Stimulated activated CD8-positive, alpha-beta memory T cell treated with anti-CD3 and anti-CD28 coated beads, Interleukin-2, amount 100 ng/mL, for 1 hour (primary cell): ENCODE measurements at places on chromosomes 5 and 9.

DNA sequence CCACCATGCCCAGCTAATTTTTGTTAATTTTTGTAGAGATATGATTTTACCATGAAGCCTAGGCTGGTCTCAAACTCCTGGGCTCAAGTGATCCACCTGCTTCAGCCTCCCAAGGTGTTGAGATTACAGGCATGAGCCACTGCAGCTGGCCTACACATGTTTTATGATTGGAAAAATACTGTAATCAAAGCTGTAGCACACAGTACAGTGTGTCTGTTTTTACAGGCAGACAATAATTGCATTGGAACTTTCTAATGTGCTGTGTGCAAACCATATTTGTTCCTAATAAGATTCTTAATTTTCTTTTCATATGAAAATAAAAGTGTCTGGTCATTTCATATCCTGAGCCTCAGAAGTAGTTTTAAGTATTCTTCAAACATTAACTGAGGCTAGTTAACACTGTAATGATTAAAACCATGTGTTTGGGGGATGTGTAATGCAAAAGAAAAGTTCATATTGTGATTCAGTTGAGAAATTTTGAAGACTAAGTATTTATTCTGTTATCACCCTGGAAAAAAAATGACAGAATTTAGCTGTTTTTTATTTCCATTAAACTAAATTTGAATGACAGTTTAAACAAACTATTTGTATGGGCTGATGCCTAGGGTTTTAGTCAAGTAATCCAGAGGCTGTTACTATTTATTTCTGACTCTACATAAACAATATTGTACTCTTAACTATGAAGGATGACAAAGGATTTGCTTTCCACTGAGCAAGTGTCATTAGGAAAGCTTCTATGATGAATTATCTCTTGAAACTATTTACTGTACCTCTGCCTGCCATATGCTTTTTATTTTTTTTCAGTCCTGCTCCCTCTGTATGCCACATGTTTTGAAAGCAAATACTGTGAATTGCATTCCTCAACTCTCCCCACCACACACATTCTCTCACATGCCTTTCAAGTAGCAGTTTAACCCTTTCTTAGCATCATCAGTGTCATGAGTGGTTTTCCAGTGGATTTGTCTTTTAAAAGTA, 111.5 kb downstream of the MTREX start:
- DNase-seq = no peak

GRCh38 chr9:93907551-93908199, 47.5 kb downstream of the BARX1 start:
- DNase-seq = no peak

DNA sequence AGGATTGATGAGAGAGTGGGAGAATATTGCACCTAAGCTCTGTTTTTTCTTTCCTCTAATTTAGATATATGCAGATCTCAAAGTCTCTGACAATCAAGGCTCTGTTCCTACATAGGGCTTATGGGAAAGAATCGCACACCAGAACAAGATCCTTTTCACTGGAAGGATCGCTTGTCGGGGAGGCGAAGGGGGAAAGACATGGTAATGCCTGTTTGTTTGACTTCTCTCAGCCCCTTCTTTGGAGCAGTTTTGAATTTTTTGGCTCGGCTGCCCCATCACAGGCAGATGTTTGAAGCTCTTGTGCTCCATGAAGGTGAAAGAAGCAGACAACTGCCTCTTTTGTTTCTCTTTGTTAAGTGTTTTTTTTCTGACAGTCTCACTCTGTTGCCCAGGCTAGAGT, 599.9 kb upstream of the ZNF608 start:
- DNase-seq = no peak

DNA sequence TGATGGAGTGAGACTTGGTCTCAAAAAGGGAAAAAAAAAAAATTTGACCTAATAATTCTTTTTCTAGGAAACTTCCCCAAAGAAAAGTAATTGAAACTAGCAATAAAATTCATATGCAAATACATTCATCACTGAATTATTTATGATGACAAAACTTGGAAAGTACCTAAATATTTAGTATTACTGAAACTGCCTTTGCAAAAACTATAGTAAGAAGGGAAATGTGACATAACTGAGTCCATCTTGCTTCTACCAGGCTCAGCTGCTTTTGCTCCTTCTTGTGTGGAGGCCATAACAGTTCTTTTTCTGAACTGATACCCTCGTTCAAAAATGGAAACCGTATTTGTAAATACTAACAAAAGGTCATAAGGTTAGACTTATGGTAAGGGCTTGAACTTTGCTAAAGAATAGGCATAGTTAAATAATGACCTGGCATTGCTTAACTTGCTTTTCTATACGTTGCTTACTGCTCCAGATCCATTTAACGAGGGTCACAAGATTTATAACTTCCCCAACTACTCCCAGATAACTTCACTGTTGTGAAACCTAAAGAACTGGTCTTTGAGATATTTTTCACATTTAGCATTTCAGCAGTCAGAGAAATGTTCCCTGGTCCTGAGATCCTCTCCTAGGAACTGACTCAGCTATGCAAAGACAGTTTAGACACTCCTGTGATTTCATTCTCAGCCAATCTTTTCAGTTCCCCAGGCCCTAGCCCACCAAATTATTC, 68.4 kb downstream of the CFAP95 start:
- DNase-seq = no peak

- no peak for DNase-seq
These were observed 893.2 kb downstream of the DTWD2 start for GRCh38 chr5:118095115-118095514.

GRCh38 chr5:73160239-73160671, 12.7 kb upstream of the TMEM174 start:
- no peak for DNase-seq

- no peak for DNase-seq
These were observed 36.4 kb upstream of the NKX2-5 start for GRCh38 chr5:173271419-173271818.

- DNase-seq = no peak
These were observed 213.3 kb downstream of the TSSK1B start for GRCh38 chr5:113221294-113222176.

DNA sequence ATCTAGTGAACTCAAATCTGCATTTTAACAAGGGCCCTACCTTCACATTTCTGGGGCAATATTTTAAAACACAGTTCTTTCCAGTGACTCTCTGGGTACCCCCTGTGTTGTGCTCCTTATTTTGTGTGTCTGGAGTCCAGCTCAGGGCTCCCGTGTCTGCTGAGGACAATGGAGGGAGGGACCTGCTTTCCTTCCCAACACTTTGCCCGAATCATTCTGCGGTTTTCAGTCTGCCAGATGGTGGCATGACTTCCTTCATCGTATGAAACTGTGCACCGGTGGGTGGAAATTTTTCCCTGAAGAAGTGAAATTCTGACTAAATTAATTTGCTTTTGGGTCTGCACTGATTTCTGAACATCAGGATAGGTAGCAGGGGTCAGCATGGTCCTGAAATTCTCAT, 153.6 kb upstream of the CD180 start:
- DNase-seq = no peak

- DNase-seq = no peak
These were observed 100.6 kb downstream of the ANGPTL2 start for GRCh38 chr9:127021664-127022363.

DNA sequence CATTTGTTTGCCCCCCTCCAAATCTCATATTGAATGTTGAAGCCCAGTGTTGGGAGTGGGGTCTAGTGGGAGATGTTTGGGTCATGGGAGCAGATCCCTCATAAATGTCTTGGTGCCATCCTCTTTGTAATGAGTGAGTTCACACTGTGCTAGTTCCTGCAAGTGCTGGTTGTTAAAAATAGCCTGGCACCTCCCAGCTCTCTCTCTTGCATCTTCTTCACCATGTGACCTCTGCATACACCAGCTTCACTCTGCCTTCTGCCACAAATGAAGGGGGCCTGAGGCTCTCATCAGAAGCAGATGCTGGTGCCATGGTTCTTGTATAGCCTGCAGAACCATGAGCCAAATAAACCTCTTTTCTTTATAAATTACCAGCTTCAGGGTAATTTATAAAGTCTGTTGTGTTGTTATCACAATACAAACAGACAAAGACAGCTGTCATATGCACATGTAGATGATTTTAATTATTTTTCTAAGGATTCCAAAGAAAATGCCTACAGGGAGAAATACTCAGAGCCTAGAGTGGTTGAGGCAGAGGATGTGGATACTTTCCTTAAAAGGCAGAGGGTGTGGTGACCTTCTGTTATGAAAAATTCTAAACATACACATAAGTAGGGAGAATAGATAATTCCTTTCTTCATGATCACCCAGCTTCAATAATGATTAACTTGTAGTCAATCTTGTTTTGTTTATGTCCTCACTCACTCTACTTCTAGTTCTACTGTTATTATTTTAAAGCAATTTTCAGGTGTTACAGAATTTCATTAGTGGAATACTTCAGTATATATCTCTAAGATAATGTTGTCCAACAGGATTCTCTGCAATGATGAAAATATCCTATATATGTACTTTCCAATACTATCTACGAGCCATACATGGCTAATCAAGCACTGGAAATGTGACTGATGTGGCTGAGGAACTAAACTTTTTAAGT, 75.1 kb upstream of the RANBP6 start:
- no peak for DNase-seq

DNA sequence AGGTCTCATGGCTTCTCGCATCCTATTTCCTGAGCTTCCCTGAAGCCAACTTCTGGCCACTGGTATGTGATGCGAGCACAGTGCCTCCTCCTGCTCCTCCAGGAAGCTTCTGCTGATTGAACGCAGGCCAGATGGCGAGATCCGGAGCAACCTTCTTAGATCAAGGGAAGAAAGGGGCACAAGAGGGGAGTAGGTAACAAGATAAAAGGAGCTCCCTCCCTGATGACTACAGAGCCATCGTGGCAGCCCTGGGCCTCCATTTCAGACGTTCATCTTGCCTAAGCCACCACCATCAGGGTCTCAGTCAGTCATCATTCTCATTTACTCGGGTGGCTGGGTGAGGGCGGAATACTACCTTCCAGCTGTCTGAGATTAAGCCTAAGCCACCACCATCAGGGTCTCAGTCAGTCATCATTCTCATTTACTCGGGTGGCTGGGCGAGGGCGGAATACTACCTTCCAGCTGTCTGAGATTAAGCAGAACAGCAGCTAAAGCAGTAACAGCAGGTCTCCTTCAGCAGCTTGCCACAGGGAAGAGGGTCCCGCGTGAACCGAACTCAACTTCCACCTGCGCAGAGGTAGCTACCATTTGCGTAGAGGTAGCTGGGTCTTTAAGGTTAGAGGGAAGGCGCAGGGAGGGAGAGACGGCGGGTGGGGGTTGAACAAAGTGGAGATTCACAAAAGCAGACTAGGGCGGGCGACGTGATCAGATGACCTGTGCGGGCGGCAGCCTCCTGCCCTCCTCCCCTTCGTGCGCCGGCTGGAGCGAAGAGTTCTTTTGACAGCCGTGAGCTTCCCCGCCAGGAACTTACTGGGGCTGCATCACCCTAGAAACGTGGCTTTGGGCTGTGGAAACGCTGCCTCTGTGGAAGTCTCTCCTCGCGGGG, 27.9 kb upstream of the MGAT1 start:
- DNase-seq = peak; percentile 47

- DNase-seq = no peak
These were observed 354 bp downstream of the NCBP1 start for GRCh38 chr9:97633859-97634490.

GRCh38 chr5:66477596-66477995, 118.6 kb upstream of the MAST4 start:
- DNase-seq = no peak

DNA sequence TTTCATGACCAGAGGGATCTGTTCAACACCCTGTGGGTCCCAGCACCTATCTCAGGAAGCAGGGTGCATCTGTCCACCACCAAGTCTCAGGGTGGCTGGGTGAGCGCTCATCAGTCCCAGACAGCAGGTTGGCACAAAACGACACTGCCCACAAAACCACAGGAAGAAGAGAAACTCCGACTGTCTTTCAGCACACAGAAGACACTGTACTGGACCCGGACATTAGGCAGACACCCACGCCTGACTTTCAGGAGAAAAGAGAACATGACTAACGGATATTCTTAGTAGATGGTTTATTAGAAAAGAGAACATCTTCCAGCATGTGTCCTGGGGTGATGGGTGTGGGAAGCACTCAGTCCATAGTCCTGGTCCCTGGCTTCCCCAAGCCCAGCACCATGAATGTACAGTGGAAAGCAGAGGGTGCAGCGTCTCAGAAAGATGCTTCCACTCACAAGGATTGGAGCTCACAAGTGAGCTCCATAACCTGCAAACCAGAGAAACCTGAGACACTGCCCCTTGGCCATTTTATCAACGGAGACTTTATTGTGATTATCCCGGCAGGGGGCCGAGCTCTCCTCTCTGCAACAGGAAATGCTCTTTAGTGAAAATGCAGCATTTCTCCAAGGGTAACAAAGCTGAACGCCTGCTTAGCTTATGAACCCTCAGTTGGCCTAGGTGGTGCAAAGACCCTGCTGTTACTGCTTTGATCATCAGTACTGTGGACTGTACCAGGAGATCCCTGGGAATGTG, 35.8 kb upstream of the LCP2 start:
- DNase-seq = peak; percentile 51

GRCh38 chr9:134178768-134179551, 14.6 kb upstream of the RNU6ATAC start:
- no peak for DNase-seq

- DNase-seq = no peak
These were observed 998.5 kb upstream of the CDH6 start for GRCh38 chr5:30195036-30195435.

GRCh38 chr5:156383510-156384265, 56.7 kb downstream of the SGCD start:
- DNase-seq = no peak

- no peak for DNase-seq
These were observed 25.8 kb downstream of the PCDH1 start for GRCh38 chr5:141852448-141852847.

- no peak for DNase-seq
These were observed 588.9 kb downstream of the NR2F1-AS1 start for GRCh38 chr5:92992073-92992472.

GRCh38 chr5:170562166-170562874, 58.5 kb downstream of the KCNIP1 start:
- DNase-seq = no peak

DNA sequence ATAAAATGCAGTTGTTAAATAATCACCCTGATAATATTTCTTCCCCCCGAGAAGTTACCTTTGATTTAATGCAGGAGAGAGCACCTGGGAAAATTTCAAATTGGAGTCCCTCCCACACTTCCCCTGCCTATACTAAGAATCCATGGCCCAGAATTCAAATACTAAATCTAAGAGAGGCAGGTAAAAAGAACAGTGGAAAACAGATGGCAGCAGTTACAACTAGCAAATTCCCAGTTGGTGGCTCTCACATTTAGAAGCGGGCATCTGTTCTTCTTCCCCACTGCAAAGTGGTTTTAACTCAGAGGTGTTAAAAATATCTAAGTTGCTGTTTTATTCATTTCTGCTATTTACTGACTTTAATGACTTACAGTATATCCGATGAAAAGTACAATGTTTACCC, 210.4 kb upstream of the ELAVL2 start:
- DNase-seq = no peak
